ENCODE measurements at places on chromosomes 2 and 18.

GRCh38 chr2:221501210-221501882 is 70.8 kb downstream of the EPHA4 start:
- no peak for DNase-seq

- no peak for DNase-seq
Measured at GRCh38 chr2:144078106-144078505, 441.8 kb downstream of the ZEB2 start.

DNA sequence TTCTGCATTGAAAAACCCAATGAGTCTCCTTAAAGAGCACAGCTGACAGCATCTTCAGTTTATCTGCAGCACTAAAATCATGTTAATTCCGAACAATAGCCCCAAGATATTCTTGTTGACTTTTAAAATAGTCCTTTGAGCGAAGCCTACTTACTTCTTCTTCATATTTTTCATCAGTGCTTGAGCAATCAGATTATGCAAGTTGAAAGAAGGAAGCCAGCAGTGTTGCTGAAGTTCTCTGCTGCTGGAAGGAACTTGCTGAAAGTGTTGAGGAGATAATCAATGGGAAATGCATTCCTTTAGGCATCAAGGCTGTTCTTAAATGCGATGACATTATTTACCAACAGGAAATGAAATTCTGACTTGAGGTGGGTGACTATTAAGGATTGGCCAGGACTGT is 105.9 kb upstream of the SNTG2 start:
- DNase-seq: no peak

DNA sequence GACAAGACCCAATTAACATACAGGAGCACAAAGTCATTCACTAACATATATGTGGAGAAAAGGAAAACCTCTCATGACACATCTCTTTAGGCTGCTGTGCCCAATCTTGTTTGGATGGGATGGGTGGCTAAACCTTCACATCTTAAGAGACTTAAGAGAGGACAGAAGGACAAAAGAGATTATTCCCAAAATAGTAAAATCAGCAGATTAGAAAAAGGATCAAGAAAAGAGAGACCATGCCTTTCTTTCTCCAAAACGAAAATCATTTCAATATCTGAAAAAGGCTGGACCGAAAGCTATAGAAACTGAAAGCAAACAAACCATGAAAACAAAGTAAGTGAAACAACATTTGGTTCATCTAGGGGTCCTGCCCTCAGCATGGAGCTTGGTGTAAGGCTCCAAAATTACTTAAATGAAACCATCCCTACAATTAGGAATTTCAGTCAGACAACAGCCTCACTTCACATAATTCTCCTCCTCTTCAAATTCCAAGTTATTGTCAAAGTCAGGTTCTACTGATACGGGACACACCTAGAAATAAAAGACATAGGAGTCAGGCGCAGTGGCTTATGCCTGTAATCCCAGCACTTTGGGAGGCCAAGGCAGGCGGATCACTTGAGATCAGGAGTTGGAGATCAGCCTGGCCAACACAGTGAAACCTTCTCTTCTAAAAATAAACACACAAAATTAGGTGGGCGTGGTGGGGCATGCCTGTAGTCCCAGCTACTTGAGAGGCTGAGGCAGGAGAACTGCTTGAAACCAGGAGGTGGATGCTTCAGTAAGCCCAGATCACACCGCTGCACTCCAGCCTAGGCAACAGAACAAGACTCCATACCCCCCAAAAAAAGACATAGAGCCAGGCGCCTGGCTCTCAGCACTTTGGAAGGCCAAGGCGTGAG is 5.2 kb downstream of the STARD7 start:
- DNase-seq: no peak

GRCh38 chr2:209471037-209471436 is 47.2 kb downstream of the MAP2 start:
- no peak for DNase-seq

GRCh38 chr2:196206804-196207203 is 35.4 kb upstream of the STK17B start:
- DNase-seq: no peak

GRCh38 chr2:229042349-229042748 is 228.7 kb downstream of the PID1 start:
- no peak for DNase-seq

DNA sequence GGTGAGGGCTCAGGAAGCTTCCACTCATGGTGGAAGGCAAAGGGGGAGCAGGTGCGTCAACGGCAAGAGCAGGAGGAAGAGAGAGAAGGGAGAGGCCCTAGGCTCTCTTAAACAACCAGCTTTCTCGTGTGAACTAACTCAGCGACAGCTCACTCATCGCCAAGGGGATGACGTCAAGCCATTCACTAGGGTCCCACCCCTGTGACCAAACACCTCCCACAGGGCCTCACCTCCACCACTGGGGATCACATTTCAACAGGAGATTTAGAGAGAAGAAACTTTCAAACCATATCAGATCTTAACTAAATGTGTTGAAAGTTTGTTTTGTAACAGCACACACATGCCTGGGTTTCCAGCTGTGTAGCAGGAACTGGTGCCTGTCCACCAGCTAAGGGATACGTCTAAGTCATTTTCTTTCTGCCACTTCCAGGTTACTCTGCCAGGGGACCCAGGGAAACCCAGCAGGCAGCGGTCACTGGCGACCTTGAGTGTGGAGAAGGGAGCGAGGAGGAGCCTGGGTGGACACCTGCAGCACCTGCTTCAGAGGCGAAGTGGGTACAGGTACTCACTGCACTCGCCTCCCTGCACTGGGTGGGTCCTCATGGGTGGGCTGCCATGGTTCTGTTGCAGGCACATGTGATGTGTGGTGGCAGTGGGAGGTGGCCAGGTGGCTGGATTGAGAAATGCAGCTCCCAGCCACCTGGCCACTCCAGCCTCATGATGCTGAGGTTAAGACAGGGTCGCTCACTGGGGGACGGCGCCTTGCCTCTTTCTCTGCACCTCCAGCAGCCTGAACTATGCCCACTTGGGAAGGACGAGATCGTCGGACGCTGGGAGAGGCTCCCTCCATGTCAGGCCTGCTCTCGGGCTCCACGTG is 8.4 kb upstream of the GPC1 start:
- no peak for DNase-seq

DNA sequence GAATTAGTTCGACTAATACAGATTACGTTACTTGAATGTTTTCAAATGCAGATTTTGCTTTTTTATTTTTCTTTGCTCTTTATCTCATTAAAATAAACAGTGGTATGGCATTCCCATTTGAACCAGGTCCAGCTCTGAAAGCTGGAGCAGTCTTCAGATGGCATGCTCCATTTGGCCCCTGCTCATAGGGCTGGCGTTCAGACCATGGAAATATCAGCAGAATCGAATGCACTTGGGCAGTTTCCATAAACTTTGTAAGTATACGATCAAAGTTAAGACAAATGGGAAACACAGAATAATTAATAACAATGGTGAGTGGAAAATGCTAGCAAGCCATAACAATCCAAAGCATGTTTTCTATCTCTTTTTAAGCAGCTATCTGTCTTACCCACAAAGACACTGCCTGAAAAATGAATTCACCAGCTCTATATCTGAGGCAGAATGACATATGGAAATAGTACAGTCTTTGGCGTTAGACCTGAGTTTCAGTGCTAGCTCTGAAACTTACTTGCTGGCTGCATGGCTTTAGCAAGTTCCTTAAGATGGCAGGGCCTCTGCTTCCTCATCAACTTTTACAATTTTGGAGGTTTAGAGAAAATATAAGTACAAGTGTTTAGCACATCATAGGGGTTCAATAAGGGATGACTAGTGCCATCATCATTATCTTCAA is 131.6 kb downstream of the BCL2 start:
- no peak for DNase-seq

- DNase-seq: no peak
Measured at GRCh38 chr2:200747668-200748618, 63.8 kb upstream of the BZW1 start.

DNA sequence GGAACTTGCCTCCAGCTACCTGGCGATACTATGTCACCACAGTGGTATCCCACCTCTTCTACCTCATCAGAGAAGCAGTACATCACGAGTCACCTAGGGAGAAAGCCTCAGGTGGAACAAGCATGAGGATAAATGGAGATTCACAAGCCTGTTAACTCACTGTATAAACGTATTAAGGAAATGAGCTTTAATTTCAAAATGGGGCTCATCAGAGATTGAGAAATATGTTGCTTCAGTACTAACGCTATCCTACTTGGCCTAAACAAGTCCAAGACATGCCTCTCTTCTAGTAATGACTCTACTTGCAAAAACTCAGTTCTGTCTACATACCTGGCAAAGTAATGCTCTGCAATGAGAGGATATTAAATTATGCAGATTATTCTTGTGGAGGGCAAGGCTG is 4.3 kb downstream of the SLC39A6 start:
- no peak for DNase-seq

- no peak for DNase-seq
Measured at GRCh38 chr18:50429207-50429948, 54.5 kb downstream of the SKA1 start.

- no peak for DNase-seq
Measured at GRCh38 chr2:109428281-109428680, 185.5 kb downstream of the SEPTIN10 start.

GRCh38 chr2:220556658-220557057 is 929.2 kb downstream of the SLC4A3 start:
- no peak for DNase-seq

GRCh38 chr18:48833701-48834412 is 116.9 kb downstream of the SMAD7 start:
- no peak for DNase-seq

GRCh38 chr2:237278568-237278967 is 135.4 kb downstream of the COL6A3 start:
- no peak for DNase-seq

GRCh38 chr2:6368281-6368680 is 497.4 kb downstream of the CMPK2 start:
- no peak for DNase-seq

DNA sequence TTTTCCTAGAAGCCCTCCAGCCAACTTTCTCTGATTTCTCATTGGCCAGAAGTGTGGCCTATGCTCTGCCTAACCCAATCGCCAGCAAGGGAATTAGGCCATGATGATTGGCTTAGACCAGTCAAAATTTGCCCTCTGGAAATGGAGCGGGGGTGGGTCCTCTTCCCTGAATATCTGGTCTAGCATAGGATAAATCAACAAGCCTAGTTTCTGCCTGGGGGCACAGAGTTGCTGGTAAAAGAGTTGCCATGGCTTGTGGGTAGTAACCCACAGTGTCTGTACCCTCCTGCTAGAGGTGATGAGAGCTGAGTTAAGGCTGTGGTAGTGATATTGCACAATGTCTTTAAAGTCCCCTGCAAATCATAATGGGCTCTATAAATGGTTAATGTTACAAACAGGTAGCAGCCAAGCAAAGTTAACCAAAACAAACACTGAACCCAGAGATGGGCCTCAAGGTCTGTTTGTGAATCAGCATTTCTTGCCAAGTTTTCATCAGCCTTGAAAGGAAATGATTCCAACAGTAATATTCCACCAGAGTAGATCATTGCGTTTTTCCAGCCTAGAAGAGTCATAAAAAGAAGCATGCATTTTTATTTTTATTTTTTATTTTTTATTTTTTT is 19.3 kb downstream of the GALM start:
- no peak for DNase-seq

GRCh38 chr2:237711458-237712150 is 84.2 kb downstream of the LRRFIP1 start:
- DNase-seq: no peak

DNA sequence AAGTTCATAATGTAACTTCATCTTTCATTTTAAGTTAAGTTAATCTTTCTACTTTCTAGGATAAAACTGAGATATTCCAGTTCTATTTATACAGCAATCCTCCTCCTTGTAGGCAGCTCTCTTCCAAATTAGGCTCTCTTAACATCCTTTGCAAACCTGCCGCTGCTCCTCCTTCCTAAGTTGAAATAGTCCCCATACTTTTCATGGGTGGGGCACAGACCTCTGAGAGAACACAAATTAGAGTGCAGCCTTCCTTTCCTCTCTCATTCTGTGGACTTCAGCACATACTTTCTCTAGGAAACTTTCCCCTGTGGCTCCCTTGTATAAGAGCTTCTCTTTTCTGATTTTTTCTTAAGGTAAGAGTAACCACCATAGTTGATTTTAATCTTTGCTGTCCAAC is 28.3 kb downstream of the TWSG1 start:
- DNase-seq: no peak

- no peak for DNase-seq
Measured at GRCh38 chr2:11444737-11445136, 21.2 kb downstream of the E2F6 start.

DNA sequence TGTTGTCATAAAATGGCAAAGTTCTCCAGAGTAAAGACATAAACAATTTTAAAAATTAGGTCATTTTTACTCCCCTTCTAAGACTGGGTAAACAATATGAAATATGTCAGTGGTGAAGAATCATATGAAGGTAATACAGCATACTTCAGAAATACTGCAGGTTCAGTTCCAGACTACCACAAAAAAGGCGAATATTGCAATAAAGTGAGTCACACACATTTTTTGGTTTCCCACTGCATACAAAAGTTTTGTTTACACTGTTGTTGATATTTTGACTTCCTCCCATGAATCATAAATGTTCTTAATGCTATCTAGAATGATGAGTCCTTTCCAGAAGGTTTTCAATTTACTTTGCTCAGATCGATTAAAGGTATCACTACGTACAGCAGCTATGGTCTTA is 73.5 kb downstream of the SMC6 start:
- DNase-seq: no peak

DNA sequence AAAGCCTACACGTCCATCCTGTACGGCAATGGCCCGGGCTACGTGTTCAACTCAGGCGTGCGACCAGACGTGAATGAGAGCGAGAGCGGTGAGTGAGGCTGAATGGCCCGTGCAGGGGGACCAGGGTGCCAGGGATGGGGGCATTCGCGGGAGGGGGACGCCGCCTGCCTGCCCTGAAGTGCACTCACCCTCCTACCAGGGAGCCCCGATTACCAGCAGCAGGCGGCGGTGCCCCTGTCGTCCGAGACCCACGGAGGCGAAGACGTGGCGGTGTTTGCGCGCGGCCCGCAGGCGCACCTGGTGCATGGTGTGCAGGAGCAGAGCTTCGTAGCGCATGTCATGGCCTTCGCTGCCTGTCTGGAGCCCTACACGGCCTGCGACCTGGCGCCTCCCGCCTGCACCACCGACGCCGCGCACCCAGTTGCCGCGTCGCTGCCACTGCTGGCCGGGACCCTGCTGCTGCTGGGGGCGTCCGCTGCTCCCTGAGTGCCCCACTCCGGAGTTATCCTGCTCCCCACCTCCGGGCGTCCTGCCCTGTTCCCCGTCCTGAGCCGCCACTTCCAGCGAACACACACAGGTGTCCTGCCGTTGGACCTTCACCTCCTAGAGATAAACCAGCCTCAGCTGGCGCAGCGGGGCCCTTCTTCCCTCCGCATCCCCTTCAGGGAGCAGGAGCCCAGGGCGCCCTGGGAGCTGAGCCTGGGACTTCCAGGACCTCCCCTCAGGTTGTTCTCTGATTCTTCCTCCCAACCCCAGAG is 2.9 kb downstream of the ALPI start:
- no peak for DNase-seq

All from cerebellar nuclear complex (tissue), 1 donor.